ENCODE measurements at places on chromosomes 1 and 21. TPM values are rescaled to one million over a fixed set of nuclear protein-coding genes. Genes with fewer than 3 reads are reported as not detected.

LDLRAP1 gene
- 35.1 TPM for total RNA-seq

ETV3L gene
- not detected for total RNA-seq

- no peak overlapping the region for H3K4me3 ChIP-seq
- H3K27ac ChIP-seq: no peak overlapping the region
Measured at GRCh38 chr1:243585982-243586381, 264.1 kb downstream of the AKT3 start.

DNA sequence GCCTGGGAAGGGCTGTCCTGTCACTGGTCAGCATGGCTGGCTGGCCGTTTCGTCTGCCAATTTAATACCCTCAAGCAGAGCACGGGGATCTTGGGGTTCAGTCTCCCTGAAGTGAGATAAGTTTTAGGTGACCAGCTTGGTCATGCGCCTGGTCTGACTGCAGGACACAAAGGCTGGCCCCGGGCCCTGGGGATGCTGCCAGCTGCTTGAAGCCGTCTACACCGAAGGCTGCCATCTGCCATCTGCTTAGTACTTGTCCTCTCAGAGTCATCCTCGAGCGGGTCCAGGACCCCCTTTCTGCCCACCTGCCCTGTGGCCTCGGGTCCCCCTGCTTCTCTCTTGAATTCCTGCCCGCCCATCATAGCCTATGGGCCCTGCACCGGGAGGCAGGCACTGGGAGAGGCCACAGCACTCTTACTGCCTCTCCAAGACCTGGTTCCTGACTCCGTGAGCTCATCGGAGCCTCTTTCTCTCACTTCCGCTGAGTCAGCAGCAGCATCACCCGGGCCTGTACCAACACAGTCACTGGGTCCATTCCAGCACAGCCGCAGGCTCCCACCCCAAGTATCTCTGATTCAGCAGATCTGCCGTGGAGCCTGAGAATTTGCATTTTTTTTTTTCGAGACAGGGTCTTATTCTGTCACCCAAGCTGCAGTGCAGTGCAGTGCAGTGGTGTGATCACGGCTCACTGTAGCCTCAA is 7.0 kb downstream of the FBLIM1 start:
- peaks cover 5% of the 10 kb centered on the region for H3K36me3 ChIP-seq
- no peaks in the 10 kb centered on the region for H3K27me3 ChIP-seq
- no peak overlapping the region for H3K27ac ChIP-seq

Data from upper lobe of right lung (tissue), 1 donor.